ENCODE measurements at places on chromosomes 13 and 19.

- DNase-seq = no peak
Observed at GRCh38 chr19:37790244-37790925, 11.0 kb upstream of the ZNF573 start.

DNA sequence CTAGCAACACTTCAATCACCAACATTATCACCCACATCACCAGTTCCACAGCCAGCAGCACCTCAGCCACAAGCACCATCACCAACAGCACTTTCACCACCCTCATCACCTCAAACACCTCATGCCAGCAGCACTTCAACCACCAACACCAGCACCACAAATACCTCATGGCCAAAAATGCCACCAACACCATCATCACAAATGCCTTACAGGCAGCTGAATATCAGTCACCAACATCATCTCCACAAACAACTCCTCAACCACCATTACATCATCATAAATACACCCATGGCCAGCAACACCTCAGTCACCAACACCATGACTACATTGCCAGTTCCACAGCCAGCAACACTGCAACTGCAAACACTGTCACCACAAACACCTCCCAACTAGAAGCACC is 10.4 kb downstream of the FCER2 start:
- no peak for DNase-seq

GRCh38 chr13:98847780-98848179 is 95.3 kb upstream of the SLC15A1 start:
- no peak for DNase-seq

- no peak for DNase-seq
Observed at GRCh38 chr13:79519255-79519654, 38.3 kb downstream of the NDFIP2 start.

DNA sequence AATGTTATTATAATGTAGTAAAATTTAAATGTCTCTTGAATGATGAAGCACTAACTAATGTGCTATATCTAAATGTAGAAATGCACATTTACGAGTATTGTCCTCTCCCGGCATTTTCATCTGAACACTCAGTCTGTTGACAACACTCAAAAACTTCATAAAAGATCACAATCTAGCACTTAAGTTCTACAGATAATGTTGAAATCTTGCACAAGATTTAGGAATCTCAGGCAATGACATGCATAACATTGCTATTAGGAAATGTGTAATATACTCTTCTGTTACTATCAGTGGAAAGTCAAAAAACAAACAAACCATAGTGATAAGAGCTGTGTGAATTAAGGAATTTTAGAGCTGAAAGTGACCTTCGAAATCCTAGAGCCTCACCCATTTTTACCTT is 37.5 kb upstream of the XPO4 start:
- peak; percentile 30 for DNase-seq

- no peak for DNase-seq
Observed at GRCh38 chr13:46340631-46341111, 46.4 kb downstream of the RUBCNL start.

DNA sequence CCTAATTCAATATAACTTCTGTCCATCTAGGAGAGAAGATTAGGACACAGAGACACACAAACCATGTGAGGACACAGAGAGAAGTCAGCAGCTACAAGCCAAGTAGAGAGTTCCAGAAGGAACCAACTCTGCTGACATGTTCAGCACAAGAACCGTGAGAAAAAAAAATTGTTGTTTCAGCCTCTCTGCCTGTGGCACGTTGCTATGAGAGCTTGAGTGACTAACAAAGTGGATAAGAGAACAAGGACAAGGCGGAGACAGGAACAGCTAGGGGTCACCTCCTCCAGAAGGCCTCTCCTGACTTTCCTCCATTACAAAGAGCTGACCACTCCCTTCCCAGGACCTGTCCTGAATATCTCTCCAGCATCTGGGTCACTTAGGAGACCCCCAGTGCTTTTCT is 5.6 kb upstream of the SIGLEC12 start:
- no peak for DNase-seq

DNA sequence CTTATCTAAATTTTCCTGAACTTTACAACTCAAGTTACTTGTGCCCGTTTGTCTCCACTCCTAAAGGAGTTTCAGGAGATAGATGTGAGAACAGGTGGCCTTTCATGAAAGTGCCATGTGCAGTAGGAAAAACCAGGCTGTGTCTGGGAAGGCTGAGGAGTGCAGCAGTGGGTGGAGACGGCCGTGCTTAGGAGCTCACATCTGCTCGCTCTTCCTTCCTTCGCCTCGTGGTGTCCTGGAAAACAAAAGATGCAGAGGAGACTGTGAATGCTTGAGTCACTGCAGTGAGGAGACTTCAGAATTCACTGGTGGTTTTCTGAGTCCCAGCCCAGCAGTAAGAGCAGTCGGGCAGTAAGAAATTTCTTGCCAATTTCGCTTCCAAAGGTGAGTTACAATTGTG is 138.4 kb upstream of the RNF113B start:
- no peak for DNase-seq

DNA sequence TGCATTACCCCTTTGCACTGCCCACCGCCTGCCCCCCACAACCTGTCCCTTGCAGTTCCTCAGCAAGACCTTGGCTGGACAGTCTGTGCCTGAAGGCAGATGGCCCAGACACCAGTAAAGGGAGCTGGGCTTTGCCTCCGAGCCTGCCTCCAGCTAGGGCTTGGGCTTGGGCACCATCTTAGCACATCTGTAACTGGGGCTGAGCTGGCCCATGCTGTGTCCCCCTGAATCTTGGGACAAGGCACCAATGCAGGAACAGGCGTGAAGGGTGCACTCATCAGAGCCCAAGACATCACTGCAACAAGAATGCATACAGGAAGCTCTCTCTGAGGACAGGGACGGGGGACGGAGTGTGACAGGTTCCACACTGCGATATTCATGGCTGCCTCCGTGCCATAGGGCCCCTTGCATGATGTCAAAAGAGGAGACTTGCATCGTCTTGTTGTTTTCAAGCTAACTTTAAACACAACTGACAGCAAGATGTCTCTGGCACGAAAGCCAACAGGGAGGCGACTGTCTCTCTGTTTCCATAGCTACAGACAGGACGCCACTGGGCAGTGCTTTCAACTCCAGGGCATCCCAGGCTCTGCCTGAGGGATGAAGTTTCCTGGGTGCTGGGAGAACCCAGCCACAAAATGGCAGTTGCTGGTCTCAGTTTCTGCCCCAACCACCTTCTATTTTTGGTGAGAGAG is 8.7 kb upstream of the CHST8 start:
- no peak for DNase-seq

DNA sequence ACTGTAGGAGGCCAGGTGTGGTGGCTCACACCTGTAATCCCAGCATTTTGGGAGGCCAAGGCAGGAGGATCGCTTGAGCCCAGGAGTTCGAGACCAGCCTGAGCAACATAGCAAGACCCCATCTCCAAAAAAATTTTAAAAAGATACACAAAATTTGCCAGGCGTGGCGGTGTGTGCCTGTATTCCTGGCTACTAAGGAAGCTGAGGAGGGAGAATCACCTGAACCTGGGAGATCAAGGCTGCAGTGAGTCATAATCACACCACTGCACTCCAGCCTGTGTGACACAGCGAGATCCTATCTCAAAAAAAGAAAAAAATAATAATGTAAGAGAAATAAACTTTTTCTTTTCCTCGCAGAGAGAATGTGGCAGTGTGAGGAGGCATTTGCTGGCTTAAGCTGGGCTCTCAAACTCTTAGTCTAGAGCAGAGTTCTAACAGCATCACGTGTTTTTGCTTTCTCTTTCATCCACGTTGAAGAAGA is 21.1 kb downstream of the FAM187B start:
- no peak for DNase-seq

GRCh38 chr13:20402881-20403280 is 122.8 kb downstream of the CRYL1 start:
- DNase-seq = no peak

DNA sequence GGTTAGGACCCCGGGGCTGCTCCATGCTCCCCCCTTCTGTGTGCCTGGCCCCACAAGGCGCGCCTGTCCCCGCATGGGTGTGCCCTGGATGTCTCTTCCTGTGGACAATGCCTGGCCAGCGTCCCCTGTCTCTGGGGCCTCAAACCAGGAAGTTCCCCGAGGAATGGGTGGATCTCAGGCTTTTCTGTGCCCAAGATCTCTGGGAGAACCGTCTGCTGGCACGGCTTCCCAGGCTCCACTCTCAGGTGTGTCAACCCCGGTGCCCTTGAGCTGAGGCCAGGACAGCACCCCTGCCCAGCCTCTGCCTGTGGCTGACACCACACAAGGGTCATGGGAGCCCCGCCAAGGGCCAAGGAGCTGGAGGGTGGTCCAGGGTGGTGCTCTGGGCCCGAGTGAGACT is 15.7 kb downstream of the ZNF444 start:
- no peak for DNase-seq

GRCh38 chr13:34037636-34038540 is 219.9 kb downstream of the RFC3 start:
- no peak for DNase-seq

- no peak for DNase-seq
Observed at GRCh38 chr19:16978156-16978555, 48.5 kb downstream of the CPAMD8 start.

DNA sequence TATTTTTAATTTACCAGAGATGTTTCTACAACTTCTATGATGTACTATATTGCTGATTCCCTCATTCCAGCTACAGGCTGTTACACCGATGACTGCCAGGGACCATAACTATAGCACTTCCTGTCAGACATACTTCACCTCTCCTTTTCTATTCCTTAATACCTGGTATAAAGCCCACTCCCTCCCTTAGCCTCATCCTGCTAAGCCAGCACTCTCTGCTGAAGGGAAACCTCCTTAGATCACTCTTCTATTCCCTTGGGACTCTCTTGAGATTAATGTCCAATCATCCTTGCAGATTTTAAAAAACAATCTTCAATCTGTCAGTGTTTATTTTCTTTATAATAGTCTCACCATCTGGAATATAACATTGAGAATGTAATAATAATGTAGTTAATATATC is 127.9 kb downstream of the DIAPH3 start:
- no peak for DNase-seq

GRCh38 chr13:42656958-42657357 is 83.0 kb downstream of the TNFSF11 start:
- no peak for DNase-seq

- DNase-seq = no peak
Observed at GRCh38 chr13:43428545-43429296, 358.1 kb downstream of the ENOX1 start.

- no peak for DNase-seq
Observed at GRCh38 chr19:1417145-1417544, 9.8 kb downstream of the DAZAP1 start.

Measured in AG08396 (cell line).